ENCODE measurements at places on chromosomes 3 and 15. TPM values are rescaled to one million over a fixed set of nuclear protein-coding genes. Genes with fewer than 3 reads are reported as not detected.
A peak's percentile ranks its signal among the peaks of the same experiment; 100 is the strongest.

The SPG11 gene
- total RNA-seq = 135 TPM

DNA sequence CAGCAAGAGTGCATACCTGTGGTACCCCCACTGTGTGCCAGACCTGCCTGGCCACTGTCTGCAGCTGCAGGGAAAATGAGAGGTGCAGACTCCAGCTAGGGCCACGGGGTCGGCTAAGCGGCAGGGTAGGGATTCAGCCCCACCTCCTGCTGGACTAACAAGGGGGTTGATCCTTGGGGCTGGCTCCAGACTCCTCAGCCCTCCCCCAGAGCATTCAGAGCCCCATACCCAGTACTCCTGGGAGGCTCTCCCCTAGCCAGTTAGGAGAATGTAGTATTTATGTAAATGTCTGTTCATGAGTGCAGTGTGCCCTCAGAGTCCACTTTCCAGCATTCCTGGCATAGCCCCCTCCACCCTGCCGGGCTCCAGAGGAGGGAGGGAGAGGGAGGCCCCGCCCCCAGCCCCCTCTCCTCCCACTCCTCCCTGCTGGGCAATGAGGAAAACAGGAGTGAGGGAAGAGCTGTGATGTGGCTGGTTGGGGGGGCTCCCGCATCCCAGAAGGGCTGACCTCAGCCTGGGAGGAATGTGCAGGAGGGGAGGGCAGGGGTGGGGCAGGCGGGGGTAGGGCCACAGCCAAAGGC is 4.5 kb upstream of the SEMA3B start:
- DNase-seq = peak; percentile 69

- DNase-seq = no peak
These were observed 132.1 kb upstream of the WNT5A start for GRCh38 chr3:55619046-55619808.

GRCh38 chr15:97968380-97968779 is 7.9 kb downstream of the ARRDC4 start:
- no peak for DNase-seq

DNA sequence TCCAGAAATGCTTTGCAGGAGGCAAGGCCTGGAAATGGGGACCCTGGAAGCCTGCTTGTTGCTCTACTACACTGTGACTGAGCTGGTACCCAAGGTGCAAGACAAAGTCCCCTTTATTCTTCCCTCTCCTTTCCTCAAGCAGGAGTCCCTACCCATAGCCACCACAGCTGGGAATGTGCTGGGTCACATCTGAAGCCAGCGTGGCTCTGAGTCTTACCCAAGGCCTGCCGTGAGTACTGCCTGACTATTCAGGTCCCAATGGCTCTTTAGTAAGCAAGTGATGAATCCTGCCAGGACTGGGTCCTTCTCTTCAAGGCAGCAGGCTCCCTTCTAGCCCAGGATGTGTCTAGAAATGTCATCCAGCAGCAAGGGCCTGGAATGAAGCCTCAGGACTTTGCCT is 9.6 kb upstream of the RAD51 start:
- no peak for DNase-seq

GRCh38 chr15:31457161-31457560 is 130.5 kb downstream of the KLF13 start:
- no peak for DNase-seq

Measured in mucosa of descending colon (tissue), 3 donors.